SK-N-DZ (cell line): ENCODE measurements at places on chromosomes 16 and 17.

- DNase-seq = peak; percentile 49
These were observed at the start of gene RNF213 for GRCh38 chr17:80260791-80261158. RNF213 (plus strand) TSS chr17:80260852; CDS start chr17:80263682, 2,830 bp downstream.

GRCh38 chr17:69764146-69764545 lies 310.9 kb upstream of the KCNJ16 start:
- DNase-seq = no peak

- no peak for DNase-seq
These were observed 74.7 kb downstream of the YPEL2 start for GRCh38 chr17:59405944-59406705.

DNA sequence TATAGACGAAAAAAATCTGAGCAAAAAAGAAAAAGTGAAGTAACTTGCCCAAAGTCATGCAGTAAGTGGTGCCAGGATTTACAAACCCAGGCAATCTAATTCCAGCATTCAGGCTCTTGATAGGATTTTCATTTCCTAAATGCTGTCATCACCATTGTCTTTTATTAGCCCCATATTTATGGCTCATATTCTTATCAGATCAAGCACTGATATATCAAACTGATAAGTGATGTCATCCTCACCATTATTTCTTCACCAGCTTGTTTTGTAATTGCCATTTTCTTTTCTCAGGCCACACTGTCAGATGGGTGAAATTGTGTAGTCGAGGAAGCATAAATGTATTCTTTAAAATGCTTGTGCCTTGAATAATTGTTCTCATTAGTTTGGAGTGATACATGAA lies 1.3 kb downstream of the RAD51C start:
- DNase-seq = no peak

DNA sequence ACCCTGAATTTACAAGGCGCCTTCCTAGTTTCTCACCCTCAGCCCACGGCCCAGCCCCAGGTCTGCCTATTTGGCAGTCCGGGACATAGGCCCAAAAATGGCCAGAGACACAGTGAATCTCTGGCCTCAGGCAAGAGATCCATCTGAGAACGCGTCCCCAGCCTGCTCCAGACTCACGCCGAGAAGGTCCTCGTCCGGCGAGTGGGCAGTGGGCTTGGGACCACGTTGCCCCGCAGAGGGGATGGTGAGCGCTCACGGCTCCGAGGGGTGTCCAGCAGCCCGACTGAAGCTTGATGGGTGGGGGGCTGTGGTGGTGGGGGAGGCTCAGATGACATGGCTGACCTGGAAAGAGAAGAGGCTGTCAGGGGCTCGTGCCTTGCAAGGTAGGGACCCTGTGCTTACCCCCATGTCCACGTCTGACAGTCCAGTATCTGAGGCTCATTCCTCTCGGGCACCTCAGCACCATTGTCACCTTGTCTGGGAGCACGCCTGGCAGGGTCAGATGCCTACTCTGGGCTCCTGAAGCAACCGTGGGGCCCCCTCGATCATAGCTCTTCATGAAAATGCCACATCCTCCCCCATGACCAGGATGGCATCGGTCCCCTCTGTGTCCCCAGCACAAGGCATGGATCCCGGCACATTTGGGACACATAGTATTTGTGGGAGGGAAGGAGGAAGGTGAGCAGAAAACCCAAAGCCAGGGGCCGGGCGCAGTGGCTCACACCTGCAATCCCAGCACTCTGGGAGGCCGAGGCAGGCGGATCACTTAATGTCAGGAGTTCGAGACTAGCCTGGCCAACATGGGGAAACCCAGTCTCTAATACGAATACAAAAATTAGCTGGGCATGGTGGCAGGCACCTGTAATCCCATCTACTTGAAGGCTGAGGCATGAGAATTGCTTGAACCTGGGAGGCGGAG lies 9.6 kb downstream of the CARHSP1 start:
- DNase-seq = no peak

DNA sequence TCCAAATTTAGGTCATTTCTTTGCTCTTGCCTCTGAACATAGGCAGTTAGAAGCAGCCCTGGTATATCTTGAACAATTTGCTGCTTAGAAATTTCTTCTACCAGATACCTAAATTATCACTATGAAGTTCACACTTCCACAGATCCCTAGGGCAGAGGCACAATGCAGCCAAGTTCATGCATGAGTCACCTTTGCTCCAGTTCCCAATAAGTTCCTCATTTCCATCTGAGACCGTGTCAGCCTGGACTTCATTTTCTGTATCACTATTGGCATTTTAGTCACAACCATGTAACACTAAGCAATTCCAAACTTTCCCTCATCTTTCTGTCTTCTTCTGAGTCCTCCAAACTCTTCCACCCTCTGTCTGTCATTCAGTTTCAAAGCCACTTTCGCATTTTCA lies 45.0 kb downstream of the KCNJ16 start:
- no peak for DNase-seq

GRCh38 chr17:70848785-70849184 lies 679.5 kb downstream of the KCNJ2 start:
- no peak for DNase-seq

DNA sequence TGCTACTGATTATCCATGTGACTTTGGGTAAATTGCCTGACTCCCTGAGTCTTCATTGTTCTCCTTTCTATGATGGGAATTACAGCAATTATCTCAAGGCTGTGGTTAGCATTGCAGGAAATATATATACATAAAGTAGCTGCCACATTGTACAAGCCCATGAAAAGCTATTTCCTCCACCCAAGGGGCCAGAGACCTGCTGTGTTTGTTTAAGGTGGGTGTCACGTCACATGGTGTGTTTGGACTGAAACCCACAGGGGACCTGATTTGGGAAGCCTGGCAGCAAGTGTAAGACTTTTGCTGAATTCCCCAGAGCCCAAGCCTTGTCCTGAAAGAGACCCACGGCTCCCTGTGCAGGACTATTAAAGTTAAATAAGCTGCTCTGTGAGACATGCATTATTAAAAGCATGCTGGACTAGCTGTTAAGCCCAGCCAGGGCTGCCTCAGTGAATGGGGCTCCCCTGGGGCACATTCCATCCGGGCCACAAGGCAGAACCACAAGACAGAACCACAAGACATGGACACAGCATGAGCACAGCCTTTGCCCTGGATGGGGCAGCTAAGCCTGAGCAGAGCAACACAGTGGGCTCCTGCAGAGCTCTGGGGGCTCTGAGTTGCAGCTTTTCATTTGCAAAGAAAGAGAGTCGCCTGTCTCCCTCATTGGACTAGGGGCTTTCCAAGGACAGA lies 148.9 kb downstream of the SPACA3 start:
- DNase-seq = no peak

DNA sequence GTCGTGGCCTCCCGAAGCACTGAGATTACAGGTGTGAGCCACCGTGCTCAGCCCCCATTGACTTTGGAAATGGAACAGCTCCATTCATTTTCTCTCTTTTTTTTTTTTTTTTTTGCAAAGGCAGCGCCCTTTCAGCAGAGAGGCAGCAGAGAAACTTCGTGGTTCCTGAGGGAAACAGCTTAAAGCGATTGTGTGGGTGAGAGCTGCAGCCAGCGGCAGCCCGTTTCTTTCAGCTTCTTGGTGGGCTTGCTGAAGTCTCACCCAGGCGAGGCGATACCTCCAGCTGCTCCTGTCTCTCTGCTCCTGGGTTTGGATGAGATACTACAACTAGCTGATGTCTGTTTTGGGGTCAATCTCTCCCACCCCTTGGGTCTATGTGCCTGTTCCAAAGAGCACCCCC lies 7.7 kb downstream of the KDM8 start:
- no peak for DNase-seq

DNA sequence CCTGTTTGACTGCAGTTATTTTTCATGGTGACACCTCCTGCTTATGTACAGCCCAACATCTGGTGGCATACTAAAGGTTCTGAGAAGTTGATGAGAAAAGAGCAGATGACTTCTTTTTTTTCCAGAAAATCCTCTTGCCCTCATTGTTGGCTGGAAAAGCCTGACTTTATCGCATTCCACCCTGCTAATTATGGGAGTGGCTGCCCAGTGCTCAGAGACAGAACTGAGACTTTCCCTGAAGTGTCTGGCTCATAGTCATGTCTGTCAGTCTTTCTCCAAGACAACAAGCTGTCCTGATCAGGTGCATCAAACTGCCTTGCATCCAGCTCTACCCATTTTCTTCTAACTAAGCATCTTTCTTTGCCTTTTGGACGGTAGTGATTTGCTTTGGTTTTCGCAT lies 355.2 kb downstream of the CPPED1 start:
- no peak for DNase-seq

GRCh38 chr17:78525511-78526160 lies 51.6 kb downstream of the DNAH17 start:
- DNase-seq = no peak

- DNase-seq = no peak
These were observed 2.5 kb downstream of the CORO1A start for GRCh38 chr16:30185683-30186421.

DNA sequence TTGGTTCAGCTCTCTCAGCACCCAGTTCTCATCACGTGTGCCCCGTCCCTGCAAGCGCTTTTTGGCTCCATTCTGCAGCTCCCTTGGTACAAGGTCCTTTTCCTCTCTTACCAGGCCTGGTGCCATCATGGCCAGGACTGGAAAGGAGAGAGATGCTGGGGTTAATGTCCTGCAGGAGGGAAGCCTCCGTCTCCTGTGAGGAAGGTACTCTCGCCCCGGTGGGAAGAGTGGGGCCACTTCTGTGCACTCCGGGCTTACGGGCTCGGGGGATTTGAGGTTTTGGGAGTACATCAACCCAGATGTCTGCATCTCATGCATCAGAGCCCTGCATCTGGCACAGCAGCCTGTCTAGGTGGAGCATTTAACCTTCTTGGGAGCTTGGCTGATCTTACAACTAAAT lies 10.1 kb downstream of the CTRB2 start:
- DNase-seq = no peak

DNA sequence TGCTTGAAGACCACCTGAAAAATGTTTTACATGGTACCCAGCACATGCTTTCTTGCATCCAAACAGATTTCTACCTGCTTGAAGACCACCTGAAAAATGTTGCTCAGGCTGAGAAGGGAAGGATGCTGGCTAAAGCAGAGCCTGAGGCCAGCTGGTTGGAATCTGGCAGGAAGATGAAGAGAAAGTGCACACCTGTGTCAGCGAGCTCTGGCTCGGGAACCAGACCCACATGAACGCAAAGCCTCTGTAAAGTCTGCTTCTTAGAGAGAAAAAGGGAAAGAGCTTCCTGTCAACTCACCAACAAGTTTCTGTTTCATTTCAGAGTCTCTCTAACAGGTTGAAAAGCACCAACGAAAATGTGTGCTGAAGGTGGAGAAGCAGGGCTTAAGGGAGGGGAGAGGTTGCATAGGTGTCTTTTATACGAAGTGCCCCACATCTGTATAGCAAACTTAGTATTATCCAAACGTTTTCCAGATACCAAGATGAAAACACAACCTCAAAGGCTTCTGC lies 226.0 kb downstream of the TOX3 start:
- DNase-seq = no peak

- no peak for DNase-seq
These were observed 211.2 kb downstream of the LGALS9B start for GRCh38 chr17:20256144-20256543.

GRCh38 chr16:57301126-57301817 lies 16.8 kb upstream of the PLLP start:
- DNase-seq = no peak

DNA sequence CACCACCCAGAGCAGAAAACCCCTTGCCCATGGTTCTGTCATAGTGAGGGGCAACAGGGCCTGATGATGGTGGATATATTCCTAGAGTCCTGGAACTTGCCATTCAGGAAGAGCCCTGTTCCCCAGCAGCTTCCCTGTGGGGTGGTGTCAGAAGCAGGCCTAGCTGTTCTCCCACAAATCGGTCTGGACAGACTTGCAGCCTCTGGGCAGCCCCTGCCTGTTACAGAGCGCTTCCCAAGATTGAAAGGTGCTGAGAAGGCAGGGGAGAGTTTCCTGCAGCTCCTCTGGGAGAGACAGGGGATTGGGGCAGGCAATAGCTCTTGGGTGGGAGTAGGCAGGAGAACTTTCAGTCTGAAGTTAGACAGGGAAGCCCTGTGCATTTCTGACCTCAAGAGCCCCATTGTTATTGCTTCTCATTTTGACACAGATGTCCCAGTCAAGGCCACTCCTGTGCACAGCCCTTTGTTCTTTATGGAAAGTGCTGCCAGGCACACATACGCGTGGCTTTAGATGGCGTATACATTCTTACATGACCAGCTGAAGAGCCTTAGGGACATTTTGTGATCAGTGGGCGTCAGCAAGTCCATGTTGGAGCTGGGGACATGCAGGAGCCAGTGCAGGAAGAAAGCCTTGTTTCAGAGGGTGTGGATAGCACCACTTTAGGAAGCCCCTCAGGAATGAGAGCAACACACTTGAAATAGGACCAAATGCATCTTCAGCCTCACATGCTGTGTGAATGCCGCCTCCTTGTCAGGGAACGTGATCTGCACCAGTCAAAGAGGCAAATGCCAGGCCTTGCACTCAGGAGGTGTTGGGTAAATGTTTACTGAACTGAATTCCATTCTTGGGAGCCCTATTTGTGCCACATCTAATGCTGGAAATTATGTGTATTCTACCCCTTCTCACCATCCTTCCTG lies 67.5 kb downstream of the GNAO1 start:
- no peak for DNase-seq

- no peak for DNase-seq
These were observed 9.5 kb downstream of the FAAP100 start for GRCh38 chr17:81542431-81543338.

- no peak for DNase-seq
These were observed 29.4 kb downstream of the GRB7 start for GRCh38 chr17:39767147-39767546.
